Hepatic stellate cell (primary cell): ENCODE measurements at places on chromosomes 13 and 19.

DNA sequence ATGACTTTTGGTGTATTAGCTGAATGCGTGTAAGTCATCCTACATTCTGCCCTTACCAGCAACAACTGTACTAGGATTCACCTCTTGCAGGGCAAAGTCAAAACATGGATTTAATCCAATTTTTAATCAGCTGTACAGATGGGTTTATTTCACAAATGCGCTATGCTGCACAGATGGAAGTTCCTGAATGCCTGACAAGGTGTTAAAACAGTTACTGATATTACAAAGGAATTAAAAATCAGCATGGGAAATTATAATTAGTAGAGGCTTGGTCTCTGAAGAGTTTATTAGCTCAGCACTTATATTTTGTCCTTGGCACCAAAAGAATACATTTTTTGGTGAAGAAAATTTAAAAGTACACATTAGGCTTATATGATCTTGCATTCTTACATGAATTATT is 448.9 kb downstream of the PCDH9 start:
- DNase-seq = no peak

- DNase-seq = no peak
Measured at GRCh38 chr13:79939689-79940088, 401.2 kb downstream of the SPRY2 start.

DNA sequence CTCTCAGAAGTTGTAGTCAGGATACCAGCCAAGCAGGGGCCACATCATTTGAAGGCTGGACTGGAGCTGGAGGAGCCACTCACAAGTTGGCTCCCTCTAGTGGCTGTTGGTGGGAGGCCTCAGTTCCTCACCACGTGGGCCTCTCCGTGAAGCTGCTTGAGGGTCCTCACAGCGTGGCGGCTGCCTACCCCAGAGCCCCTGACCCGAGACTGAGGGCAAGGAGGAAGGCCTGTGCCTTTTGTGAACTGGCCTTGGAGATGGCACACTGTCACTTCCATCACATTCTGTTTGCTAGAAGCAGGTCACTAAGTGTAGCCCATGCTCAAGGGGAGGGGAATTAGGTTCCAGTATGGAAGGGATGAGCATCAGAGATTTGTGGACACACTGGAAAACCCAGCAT is 14.6 kb downstream of the GNA11 start:
- peak; percentile 74 for DNase-seq

GRCh38 chr13:30752201-30752797 is 17.0 kb downstream of the ALOX5AP start:
- peak; percentile 32 for DNase-seq

- peak; percentile 67 for DNase-seq
Measured at GRCh38 chr19:56253737-56254136, 18.8 kb upstream of the EDDM13 start.

GRCh38 chr13:79727086-79727485 is 246.1 kb downstream of the NDFIP2 start:
- no peak for DNase-seq

DNA sequence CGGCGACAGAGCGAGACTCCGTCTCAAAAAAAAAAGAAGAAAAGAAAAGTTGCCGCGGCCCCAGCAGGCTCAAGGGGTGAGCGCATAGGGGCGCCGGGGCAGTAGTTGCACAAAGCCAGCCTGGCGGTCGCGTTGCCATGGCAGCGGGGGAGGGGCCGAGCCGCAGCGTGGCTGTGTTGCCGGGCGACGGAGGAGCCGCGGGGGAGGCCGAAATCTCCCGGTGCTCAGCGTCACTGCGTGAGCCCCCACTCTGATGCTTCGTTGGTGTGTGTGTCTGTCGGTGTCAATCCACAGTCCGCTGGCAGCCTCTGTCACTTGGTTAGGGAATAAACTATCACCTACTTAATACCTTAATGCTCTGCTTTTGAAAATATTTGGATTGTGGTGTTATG is 82.9 kb upstream of the C1QTNF9B start:
- peak; percentile 92 for DNase-seq

GRCh38 chr19:16026131-16026530 is 50.2 kb upstream of the TPM4 start:
- no peak for DNase-seq

DNA sequence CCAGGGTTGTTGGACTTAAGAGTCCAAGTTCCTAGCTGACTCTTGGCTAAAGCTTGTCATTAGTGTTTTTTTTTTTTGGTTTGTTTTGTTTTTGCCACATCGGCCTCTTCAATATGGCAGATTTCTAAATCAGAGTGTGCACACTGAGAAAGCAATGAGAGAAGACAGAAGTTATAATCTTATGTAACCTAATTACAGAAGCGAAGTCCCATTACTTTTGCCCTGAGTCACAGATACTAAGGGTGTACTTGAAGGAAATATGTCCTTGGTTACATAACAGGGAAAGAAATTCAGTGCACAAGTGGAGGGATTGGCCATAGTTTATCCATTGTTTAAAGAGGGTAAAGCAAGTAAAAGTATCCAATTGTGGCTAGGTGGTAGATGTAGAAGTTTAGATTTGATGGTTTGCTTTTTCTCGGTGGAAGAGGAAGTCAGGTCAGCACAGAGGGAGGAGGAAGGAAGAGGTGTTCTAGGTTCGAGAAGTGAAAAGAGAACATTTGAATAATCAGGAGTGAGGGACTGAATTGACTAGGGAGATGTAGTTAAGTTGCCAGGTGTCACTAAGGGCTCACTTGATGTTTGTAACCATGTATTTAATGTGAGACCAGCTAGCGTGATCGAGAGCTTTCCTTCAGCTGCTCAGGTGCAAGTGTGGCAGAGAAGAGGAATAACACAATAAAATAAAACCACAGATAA is 12.2 kb downstream of the GTF2F2 start:
- DNase-seq = no peak

GRCh38 chr13:79740991-79741390 is 260.0 kb downstream of the NDFIP2 start:
- DNase-seq = no peak

DNA sequence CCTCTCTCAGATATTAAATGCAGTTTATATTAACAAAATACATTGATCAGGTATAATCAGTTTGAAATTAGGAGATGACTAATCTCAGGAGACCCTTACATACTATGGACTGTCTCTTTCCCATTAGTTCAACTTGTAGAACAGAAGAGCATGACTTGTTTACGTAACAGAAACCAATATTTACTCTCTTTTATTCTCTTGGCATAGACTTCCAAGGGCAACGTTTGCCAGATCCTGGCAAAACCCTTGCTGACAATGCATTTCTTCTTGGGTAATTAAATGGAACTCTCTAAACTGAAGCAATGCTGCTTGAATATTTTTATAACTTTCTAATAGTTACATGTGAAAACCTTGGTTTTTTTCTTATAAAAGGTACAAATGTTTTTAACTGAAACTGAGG is 68.3 kb upstream of the MYO16 start:
- DNase-seq = no peak

DNA sequence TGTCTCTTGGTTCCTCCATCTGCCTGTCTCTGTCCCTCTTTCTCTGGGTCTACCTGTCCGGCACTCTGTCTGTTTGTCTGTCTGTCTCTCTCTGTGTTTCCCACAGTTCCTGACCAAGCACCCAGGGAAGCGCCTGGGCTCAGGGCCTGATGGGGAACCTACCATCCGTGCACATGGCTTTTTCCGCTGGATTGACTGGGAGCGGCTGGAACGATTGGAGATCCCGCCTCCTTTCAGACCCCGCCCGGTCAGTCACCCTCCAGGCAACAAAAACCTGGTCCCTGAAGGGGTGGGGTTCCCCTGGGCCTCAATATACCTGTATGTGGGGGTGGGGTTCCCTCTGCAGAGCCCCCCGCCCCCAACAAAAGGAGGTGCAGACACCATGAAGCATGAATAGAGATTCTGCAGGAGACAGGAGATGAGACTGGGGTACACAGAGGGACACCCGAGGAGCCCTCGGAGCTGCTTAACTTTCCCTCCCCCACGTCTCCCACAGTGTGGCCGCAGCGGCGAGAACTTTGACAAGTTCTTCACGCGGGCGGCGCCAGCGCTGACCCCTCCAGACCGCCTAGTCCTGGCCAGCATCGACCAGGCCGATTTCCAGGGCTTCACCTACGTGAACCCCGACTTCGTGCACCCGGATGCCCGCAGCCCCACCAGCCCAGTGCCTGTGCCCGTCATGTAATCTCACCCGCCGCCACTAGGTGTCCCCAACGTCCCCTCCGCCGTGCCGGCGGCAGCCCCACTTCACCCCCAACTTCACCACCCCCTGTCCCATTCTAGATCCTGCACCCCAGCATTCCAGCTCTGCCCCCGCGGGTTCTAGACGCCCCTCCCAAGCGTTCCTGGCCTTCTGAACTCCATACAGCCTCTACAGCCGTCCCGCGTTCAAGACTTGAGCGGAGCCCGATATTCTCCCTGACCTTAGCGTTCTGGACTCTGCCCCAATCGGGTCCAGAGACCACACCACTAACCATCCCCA is 2.6 kb upstream of the CACNG7 start:
- DNase-seq = peak; percentile 77

DNA sequence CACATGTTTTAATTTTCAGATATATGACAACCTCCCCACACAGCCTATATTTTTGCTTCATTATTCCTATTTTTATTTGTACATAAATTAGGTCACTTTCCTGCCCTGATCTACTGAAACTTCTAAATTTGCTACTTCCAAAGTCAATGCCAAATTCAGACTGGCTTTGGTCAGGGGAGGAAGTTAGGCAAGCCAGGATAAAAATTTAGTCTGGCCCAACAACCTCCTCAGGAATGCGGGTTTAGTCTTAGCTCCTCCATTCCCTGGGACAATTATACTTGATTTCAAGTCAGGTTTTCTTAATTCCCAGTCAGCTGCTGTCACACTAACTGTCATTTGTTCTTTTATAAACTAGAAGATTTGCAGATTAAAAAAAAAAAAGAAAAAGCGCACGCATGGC is 84.3 kb downstream of the TM9SF2 start:
- DNase-seq = no peak

- DNase-seq = no peak
Measured at GRCh38 chr19:13068085-13068846, 34.4 kb downstream of the LYL1 start.

DNA sequence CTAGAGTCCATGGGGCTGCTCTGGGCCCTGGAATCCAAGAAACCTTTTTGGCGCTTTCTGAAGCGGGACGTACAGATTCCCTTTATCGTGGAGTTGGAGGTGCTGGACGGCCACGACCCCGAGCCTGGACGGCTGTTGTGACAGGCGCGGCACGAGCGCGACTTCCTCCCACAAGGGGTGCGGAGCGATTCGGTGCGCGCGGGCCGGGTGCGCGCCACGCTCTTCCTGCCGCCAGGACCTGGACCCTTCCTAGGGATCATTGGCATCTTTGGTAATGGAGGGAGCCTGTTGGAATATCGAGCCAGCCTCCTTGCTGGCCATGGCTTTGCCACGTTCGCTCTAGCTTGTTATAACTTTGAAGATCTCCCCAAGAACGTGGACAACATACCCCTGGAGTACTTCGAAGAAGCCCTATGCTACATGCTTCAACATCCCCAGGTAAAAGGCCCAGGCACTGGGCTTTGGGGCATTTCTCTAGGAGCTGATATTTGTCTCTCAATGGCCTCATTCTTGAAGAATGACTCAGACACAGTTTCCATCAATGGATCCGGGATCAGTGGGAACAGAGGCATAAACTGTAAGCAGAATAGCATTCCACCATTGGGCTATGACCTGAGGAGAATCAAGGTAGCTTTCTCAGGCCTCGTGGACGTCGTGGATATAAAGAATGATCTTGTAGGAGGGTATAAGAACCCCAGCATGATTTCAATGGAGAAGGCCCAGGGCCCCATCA is 3.5 kb upstream of the ZFP82 start:
- no peak for DNase-seq

GRCh38 chr19:33812388-33813330 is 16.0 kb downstream of the KCTD15 start:
- no peak for DNase-seq

DNA sequence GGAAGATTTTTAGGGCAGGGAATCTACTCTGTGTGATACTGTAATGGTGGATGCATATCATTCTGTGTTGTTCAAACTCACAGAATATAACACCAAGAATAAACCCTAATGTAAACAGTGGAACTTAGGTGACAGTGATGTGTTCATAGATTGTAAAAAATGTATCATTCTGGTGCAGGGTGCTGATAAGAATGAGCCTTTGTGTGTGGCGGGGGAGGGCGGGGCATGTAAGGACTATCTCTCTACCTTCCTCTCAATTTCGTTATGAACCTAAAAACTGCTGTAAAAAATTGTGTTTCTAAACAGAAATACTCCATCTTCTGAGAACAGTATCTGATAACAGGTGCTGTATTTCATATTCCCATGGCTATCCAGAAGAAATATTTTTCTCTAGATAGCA is 35.6 kb downstream of the TNFRSF19 start:
- no peak for DNase-seq

DNA sequence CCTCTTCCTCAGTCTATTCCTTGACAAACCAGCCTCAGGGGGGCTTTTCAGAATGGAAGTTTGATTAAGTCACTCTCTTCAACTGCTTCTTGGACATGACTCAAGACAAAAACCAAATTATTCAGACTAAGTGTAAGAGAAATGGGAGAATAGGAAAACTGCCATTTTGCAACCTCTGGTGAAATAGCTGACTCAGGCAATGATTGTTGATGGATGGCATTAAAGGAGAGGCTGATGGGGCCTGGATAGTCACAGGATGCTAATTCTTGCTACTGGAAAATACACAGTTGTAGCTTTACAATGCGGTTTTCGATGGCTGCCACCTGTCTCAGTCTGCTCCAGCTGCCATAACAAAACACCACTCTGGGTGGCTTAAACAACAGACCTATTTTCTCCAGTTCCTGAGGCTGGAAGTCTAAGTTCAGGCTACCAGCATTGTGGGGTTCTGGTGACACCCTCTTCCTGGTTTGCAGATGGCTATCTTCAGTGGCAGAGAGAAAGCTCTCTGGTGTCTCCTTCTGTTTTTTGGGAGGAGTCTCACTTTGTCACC is 6.1 kb downstream of the NOSIP start:
- DNase-seq = no peak

DNA sequence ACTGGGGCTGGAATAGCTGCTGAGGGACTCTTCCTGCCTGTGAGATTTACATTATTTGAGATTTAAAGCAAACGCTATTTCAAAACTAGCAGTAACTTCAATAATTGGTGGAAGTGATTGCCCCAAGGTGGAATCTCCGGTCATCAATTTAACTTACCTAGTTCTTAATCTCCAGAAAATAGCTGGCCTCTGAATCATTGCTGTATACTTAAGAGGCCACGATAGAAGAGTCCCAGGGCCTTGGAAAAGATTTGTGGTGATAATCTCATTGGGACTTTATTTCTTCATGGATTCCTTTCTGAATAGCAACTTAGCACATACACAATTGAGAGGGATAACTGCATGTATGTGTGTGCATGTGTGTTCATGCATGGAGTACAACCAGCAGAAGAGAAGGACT is 120.2 kb downstream of the DNAJC15 start:
- DNase-seq = no peak

GRCh38 chr13:80342471-80343371 is 1.8 kb upstream of the SPRY2 start:
- DNase-seq = peak; percentile 72

DNA sequence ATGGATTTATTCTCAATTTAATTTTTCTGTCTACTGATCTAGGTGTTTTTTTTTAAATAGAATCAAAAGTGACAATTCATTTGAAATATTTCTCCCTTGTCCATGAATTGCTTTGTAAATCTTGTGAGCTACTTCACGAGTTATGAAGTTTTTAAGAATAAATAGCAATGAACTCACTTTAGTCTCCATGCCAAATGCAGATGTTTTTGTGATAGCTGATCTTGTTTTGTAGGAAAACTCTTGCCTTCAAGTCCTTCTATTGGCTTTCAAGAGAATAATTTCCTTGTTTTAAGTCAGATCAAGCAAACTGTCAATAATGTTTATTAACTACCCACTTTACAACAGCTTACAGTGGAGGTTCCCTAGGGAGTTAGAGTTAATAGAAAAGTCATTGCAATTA is 99.8 kb downstream of the ITGBL1 start:
- no peak for DNase-seq

GRCh38 chr19:35120898-35121297 is 5.3 kb downstream of the FXYD3 start:
- DNase-seq = no peak
